ENCODE measurements at places on chromosomes 5 and 9. TPM values are rescaled to one million over a fixed set of nuclear protein-coding genes. Genes with fewer than 3 reads are reported as not detected.

The PLPPR1 gene
- 1.5 TPM for total RNA-seq

The MCIDAS gene
- total RNA-seq = not detected

The COL27A1 gene
- total RNA-seq = 31.1 TPM

The ADCY2 gene
- 6.9 TPM for total RNA-seq

The RNF183 gene
- total RNA-seq = 0.20 TPM

The F12 gene
- 1.3 TPM for total RNA-seq

The TNFSF15 gene
- 0.59 TPM for total RNA-seq

- no peak for DNase-seq
Observed at GRCh38 chr5:172545291-172545801, 91.0 kb upstream of the SH3PXD2B start.

- DNase-seq = no peak
Observed at GRCh38 chr5:173004013-173004412, 20.4 kb downstream of the ATP6V0E1 start.

GRCh38 chr9:2181792-2182191 is 166.6 kb downstream of the SMARCA2 start:
- DNase-seq = no peak

- DNase-seq = no peak
Observed at GRCh38 chr9:131117121-131117761, 8.1 kb upstream of the NUP214 start.

- DNase-seq = no peak
Observed at GRCh38 chr5:58085800-58086199, 374.1 kb downstream of the PLK2 start.

DNA sequence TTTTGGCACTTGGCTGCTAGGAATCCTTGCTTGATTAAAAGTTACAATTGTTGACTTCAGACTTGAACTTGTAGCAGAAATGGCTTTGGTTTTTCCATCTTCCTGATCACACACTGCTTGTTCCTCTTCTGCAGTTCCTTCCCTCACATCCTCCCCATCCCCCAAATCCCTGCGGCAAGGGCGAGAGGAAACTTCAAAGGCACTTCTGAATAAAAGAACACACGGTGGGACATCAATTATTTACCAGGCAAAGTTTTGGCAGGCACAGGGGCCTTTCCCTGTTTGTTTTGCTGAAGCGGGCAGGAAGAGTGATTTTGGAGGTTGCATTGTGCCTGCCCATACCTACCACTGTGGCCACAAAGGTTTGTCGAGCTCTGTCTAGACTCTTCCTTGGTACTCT is 260.9 kb downstream of the KIF4B start:
- no peak for DNase-seq

- DNase-seq = no peak
Observed at GRCh38 chr5:155884041-155884440, 442.9 kb upstream of the SGCD start.

DNA sequence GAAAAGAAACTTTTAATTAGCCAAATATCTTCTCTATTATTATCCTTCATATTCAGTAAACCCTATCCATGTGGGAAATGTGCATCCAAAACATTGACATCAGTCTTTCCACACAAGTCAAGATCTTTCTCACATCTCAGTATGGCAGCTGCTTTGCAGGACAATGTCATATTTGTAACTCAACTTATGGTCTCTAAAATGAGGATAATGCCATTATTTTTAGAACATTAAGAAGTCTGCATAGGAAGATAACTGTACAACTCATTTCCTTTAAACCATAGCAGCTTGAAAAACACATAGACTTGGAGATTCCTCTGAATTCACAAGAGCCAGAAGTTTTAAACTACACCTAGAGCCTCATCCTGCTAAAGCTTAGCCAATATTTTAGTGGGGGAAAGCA is 43.7 kb downstream of the MCTP1 start:
- DNase-seq = no peak

- DNase-seq = no peak
Observed at GRCh38 chr9:123097430-123098095, 64.1 kb downstream of the GPR21 start.

- DNase-seq = no peak
Observed at GRCh38 chr5:53019320-53019719, 30.2 kb downstream of the ITGA2 start.

DNA sequence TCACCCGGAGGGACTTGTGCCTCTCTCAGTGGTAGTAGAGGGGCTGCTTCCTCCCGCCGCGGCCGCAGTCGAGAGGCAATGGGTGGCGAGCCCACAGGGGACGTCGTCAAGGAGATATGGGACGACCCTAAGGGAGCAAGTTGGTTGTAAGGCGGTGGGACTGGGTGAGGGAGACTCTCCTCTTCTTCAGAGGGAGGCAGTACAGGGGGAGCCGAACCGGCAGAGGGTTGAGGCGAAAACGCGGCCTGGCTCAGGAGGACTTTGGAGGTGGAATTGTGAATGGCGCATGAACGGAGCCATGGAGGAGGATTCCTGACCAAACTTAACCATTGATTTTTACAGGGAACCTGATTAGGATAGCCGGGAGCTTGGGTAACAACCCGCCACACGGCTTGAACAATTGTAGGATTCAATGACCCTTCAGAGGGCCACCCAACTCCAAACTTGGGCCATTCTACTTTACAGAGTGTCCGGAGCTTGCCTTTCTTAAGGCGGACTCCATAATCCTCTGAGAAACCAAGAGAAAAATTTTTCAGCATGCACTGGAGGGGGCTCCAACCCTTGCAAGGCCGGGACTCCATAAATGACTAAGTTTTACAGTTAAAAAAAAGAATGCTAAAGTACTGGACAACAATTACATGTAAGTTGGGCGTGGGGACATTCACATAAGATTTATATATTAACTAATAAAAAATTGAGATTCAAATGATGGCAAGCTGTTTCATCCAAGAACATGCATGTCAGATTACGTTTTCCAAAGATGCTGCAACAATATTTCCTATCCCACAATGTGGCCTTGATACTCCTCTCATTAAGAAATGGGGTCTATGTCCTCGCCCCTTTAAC is 19.4 kb upstream of the RHOBTB3 start:
- no peak for DNase-seq

DNA sequence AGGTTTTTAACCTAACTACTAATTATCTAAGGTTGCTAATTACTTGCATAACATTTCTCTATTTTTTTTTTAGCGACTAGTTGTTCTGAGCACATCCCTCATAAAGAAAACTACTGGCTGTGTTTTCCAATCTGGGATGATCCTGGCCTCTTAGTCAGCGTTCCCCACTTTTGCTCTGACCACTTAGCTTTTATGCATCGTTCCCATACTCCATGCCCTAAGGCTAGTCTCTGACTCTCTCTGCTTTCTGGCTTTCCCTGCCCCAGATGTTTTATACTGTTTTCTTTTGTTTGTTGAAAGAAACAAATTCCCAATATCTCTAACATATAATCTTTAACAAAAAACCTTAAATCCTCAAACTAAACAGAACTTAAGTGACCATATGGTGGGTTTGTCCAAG is 217.9 kb downstream of the SPATA31D1 start:
- DNase-seq = no peak

DNA sequence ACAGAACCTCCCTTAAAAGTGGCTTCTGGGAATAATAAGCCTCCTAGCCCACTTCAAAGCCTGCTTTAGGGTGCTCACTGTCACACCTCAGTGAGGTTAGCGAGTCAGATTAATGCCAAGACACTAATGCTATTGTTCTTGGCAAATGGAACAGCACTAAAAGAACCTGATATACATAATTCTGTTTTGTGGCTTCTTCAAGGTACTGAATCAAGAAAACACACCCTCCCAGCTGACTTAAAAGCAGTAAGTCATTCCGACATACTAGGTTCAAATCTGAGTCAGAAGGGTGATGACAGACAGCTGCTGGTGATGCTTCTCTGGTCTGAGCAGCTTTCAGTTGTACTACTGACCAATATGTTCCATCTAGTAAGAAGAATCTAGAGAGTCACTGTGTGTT is 121.6 kb downstream of the OXCT1 start:
- DNase-seq = no peak
